ENCODE measurements at places on chromosomes 11 and 22.
A peak's percentile ranks its signal among the peaks of the same experiment; 100 is the strongest.

GRCh38 chr11:78420796-78421209 lies 3.2 kb upstream of the GAB2 start:
- DNase-seq, result no peak

GRCh38 chr11:95698676-95699557 lies 90.7 kb downstream of the FAM76B start:
- no peak for DNase-seq

DNA sequence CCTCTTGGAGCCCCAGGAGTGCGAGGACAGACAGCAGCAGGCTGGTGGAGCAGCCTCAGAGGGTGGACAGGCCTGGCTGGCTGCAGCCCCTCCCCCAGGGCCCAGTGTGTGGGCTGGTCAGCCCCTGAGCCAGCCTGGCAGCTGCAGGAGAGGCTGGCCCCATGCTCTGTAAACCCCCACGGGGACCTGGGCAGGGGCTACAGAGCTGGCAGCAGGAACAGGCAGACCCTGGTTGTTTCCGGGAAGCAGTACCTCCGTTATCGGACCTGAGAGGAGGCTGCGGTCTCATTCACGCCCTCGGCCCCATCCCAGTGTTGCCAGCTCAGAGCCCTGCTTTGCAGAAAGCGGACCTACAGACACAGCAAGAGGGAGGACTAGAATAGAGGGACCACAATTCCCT lies 38.5 kb upstream of the COMT start:
- DNase-seq, result no peak

DNA sequence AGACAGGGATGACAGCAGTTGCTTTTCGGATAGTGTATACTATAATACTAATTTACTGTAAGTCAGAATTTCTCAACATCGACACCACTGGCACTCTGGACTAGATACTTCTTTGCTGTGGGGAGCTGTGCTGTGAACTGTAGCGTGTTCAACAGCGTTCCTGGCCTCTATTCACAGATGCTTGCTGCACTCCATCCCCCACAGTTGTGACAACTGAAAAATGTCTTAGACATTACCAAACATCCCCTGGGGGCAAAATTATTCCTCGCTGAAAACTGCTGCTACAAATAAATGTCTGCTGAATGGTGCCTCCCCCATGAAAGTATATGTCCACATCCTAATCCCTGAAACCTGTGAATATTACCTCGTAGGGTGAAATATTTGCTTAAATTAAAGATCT lies 7.5 kb upstream of the SLC15A3 start:
- no peak for DNase-seq

DNA sequence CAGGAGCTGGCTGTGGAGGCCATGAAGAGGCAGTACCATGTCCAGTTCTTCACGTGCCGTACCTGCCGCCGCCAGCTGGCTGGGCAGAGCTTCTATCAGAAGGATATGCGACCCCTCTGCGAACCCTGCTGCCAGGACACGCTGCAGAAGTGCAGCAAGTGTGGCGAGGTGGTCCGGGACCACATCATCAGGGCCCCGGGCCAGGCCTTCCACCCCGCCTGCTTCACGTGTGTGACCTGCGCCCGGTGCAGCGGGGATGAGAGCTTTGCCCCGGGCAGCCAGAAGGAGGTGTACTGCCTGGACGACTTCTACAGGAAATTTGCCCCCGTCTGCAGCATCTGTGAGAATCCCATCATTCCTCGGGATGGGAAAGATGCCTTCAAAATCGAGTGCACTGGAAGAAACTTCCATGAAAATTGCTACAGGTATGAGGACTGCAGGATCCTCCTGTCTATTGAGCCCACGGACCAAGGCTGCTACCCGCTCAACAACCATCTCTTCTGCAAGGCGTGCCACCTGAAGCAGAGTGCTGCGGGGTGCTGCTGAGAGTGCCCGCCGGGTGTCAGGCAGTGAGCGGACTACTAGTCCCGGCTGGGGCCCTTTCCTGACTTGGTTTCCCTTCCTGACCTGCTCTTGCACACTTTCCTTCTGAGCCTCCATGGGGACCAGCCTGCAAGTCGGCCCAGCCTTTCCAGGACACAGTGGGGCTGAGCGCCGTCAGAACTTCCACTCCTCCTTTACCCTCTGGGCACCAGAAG lies 22.0 kb upstream of the PHF21A start:
- no peak for DNase-seq

DNA sequence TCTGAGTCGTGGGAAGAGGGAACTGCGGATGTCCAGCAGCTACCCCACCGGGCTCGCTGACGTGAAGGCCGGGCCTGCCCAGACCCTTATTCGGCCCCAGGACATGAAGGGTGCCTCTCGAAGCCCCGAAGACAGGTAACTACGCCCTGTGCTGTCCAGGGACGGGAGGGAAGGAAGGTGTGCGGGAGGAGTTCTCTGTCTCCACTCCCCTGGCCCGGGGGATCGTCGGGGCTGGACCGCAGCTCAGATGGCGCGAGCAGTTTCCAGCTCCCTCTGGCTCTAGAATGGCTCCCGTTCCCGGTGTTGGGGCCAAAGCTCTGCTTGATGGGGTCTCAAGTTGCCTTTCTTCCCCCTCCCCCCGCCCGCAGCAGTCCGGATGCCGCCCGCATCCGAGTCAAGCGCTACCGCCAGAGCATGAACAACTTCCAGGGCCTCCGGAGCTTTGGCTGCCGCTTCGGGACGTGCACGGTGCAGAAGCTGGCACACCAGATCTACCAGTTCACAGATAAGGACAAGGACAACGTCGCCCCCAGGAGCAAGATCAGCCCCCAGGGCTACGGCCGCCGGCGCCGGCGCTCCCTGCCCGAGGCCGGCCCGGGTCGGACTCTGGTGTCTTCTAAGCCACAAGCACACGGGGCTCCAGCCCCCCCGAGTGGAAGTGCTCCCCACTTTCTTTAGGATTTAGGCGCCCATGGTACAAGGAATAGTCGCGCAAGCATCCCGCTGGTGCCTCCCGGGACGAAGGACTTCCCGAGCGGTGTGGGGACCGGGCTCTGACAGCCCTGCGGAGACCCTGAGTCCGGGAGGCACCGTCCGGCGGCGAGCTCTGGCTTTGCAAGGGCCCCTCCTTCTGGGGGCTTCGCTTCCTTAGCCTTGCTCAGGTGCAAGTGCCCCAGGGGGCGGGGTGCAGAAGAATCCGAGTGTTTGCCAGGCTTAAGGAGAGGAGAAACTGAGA lies 1.4 kb downstream of the ADM start:
- no peak for DNase-seq

GRCh38 chr22:45435544-45436139 lies 22.1 kb downstream of the RIBC2 start:
- DNase-seq, result peak; percentile 69

DNA sequence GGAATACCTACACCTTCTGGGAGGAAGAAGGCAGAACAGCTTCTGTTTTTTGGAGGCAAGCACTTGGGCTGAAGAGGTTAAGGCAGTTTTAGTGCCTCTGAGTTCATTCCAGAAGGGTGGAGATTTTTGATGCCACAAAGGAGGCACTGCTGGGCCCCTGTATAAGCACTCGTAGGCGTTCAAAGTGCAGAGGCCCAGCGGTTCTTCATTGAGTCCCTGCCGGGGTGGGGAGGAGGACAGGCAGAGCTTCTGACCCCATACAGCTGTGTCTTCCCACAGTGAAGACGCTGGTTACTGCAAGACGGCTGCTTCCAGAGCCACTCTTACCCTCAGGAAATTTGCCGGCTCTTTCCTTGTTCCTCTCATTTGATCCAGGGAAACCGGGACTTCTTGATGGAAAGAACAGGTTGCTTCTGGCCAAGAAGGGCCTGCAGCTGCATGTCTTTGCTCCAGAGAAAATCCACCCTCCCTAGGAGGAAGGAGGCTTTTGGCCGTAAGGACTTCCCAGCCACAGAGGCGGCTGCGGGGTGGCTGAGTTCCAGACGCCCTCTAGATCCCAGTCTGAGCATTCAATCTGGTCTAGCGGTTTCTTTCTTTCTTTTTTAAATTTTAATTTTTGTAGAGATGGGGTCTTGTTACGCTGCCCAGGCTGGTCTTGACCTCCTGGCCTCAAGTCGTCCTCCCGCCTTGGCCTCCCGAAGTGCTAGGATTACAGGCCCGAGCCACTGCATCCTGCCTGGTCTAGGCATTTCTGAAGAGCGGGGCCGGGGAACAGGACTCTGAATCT lies 9.4 kb downstream of the ADAMTS15 start:
- no peak for DNase-seq

DNA sequence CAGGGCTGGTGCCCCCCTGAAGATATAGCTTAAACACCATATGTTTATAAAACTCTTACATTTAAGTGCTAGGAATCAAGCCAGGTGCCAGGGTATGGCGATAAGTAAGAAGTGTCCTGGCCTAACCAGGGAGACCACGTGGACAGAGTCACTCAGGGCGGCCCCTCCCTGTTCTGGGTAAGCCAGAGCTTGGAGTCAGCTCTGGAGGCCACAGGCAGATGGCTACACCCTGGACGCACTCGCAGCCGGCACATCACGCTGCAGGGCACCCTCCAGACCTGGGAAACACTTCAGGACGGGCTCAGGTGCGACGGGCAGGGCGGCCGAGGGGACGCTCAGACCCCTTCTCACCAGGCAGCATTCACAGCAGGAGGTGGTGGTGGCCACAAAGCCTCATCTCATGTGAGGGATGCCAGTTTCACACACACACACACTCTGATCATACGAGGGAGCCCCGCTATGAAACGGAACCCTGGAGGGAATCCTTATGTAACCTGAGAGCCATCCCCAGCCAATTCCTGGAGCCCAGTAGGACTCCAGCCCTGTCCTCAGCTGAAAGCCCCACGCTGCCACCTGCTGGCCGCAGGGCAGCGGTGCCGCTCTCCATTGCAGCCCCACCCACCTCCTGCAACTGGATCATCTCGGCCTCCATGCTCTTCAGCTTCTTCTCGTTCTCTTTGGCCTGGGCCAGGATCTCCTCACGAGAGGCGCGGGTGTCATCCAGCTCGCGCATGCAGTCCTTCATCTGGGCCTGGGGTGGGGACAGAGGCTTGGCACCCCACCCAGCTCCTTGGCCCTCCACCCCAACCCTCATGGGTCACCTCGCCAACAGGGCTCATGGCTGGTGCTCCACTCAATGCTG lies 33.4 kb downstream of the APOL1 start:
- DNase-seq, result peak; percentile 53

- DNase-seq, result no peak
These were observed 81.1 kb downstream of the BMAL1 start for GRCh38 chr11:13358596-13359270.

GRCh38 chr11:46296528-46297448 lies 19.3 kb downstream of the CREB3L1 start:
- no peak for DNase-seq

DNA sequence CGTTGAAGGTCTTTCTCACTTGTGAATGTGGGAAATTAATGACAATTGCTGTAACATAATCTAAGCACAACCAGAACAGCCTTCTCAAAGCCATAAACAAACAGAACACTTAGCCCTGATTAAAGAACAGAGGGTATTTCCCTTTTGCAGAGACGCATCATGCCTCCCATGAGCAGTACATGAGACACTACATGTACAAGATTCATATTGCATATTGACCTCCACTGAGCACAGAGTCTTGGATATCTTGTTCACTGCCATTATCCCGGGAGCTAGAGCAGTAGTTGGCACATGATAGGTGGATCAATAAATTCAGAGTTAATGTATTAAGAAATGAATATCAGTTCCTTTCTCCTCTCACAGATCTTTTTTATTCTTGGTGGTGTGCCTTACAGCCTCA lies 1194.3 kb upstream of the TENM4 start:
- no peak for DNase-seq

DNA sequence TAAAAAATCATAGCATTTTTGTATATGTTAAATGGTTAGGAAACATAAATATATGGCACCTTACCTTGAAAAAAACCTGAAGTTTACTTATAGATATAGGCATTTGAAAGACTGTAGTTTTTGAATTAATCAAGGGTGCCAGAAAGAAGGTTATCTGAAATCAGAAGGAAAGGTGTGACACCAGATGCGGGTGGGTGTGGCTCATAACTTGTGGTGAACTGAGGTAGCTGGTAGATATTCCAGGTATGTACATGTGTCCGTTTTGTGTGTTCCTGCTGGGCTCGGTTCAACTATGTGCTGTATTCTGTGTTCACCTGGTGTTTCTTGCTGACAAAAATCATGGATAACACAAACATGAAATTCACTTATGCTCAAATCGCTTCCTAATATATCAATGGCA lies 35.6 kb downstream of the STK33 start:
- no peak for DNase-seq

DNA sequence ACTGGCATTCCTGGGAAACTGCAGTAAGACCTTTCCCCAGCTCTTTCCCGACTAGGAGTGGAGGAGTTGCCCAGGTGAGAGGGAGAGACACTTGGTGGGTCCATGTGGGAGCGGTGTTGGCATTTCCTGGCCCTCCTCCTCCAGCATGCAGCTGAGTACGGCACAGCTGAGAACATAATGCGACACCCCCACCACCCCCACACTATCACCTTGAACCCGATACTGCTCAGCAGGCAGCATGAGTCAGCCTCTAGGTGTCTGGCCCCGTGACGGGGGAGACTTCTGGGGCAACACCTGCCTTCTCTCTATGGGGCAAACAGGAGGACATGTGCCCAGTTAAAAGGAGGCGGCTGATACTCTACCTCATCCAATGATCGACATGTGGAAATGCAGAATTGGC lies 64.4 kb downstream of the PKNOX2 start:
- no peak for DNase-seq

DNA sequence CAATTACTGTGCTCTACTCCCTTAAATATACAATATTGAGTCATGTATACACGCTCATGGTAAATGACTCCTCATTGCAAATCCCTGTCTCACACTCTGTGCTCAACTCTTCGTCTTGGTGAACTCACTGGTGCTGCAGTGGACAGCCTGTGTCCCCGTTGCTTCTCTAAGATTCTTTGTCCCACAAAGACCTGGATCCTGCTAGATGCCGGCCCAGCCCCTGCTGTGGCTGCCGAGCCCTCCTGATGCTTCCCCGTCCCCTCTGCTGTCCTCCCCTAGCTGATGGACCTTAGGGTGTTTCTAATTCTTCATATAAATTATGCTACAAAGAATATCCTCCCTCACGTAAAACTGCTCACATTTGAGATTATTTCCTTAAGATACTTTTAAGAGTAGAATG lies 5.5 kb downstream of the APOL2 start:
- no peak for DNase-seq

DNA sequence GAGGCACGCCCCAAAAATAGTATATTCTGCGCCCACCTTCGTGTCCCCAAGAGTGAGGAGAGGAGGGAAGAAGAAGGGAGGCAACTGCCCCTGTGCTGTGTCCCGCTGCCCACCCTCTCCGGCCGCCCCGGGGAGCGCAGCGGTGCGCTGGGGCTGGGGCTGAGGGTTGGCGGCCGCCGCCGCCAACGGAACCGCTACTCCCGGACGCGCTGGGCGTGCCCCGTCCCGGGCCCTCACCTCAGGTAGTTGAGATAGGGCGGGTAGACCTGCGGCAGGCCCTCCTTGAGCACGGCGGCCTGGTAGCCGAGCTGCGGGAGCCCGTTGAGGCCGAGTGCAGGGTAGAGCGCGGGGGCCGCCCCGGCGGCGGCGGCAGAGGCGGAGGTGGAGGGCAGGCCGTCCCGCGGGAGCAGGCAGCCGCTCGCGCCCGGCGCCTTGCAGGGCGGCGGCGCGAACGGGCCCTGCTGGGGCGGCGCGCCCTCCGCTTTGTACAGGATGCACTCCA lies 2.4 kb downstream of the PGR start:
- no peak for DNase-seq
